ENCODE measurements at places on chromosomes 6 and 20.

DNA sequence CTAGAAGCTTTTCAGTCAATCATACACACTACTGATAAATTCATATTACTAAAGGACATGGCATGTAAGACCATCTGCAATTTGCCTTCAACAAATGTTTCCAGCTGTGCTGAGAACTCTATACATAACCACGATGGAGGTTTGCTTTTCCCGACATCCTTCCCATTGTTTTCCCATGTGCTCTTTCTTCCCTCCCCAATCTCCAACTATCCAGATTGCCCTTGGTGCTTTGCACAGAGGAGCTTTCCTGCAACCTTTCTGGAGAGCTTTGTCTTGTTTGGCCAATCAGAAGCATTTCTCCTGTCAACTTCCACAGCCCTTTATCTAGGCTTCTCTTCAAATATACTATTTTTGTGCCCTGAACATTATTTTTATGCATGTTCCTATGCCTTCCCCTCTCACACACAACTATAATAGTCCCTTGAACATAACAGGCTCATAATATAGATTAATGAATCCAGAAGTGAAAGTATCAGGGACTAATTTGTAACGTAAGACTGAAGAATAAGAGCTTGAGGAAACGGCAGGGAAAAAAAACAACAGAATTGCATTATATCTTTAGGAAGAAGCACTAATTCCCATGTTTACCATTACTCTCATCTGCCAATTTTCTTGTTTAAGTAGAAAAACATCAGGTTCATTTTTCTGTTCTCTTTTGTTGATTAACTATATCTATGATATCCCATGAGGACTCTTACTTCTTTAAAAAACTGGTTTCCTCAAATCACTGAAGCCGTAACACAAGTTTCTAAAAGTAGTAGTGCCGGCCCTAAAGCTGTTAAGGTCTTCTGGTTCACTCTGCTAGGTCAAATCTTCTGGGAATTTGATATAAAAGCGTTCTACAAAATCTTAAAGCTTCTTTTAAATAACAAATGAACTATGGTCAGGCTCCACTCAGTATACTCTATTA lies 20.1 kb downstream of the SMLR1 start:
- no peak for DNase-seq

DNA sequence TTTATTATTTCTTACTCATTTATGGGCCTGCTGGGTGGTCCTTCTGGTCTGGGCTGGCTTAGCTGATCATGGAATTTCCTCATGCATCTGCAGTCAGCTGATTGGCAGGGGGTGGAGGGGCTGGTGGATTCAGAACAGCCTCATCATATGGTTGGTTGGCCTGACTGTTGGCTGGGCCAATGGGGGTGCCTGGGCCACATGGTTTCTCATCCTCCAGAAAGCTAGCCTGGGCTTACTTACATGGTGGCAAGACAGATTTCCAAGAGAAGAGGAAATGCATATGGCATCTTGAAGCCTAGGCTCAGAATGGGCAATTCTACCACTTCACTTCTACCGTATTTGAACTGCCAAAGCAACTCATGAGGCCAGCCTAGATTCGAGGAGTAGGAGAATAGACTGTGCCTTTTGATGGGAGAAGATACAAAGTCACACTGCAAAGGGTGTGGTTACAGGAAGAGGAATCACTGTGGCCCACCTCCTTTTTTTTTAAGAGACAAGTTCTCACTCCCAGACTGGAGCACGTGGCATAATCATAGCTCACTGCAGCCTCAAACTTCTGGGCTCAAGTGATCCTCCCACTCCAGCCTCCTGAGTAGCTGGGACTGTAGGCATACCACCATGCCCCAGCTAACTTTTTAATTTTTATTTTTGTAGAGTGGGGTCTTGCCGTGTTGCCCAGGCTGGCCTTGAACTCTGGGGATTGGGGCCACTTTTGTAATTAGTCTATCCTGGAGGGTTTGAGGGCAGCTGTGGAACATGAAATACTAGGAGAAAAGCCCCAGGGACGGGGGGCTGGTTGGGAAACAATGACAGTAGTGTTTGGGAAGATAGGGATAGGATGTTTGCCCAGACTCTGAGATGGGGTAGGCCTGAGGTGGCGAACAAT lies 47.6 kb upstream of the RNF24 start:
- DNase-seq: no peak

- no peak for DNase-seq
These were observed 93.4 kb upstream of the NHSL1 start for GRCh38 chr6:138592749-138593123.

GRCh38 chr20:10637031-10637559 lies 36.7 kb downstream of the JAG1 start:
- peak; percentile 89 for DNase-seq

GRCh38 chr20:17457588-17458190 lies 73.5 kb downstream of the BFSP1 start:
- DNase-seq: peak; percentile 42

DNA sequence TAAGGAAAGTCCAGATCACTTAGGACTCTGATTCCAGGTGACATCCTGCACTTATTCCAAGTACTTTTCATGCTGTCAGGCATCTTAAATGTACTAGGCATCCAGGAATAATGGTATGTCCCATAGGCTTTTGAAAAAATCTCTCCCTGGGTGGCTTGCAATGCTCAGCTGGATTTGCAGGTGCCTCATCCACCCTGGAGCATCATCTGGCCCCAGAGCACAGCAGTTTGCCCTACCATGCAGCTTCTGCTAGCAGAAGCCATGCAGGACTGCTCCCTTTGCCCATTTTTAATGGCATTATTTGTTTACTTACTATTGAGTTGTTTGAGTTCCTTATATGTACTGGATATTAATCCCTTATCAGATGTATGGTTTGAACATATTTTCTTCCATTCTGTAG lies 45.2 kb downstream of the DZANK1 start:
- no peak for DNase-seq

DNA sequence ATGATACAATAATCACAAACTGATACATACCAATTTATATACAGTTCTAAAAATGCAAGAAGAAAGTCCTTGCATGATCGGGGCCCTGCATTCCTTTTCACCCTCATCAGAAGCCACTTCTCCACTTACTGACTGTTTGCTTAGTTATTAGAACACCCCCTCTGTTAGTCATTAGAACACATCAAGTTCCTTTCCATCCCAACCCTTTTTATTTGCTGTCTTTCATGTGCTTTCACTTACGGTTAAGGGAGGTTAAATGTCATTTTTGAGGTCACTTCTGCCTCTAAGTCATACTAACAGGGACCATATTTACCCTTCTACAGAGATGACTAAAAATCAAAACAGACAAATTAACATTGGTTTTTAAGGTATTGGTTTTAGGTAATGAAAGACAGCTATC lies 149.1 kb downstream of the LMBRD1 start:
- peak; percentile 1 for DNase-seq

DNA sequence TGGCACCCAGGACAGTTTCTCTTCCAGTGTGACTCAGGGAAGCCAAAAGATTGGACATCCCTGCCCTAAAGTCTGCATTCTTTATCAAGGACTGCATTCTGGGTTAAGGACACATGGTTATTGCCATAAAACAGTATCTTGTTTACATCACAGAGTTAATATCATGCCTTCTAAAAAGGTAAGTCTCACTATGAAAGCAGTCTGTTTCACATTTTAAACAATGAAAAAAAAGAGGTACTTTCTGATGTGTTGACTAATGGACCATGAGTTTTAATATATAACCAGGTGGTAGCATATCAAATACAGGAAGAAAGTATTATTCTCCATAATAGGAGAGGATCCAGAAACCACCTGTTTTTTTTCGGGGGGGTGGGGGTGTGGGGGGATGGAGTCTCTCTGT lies 93.7 kb downstream of the TIAM2 start:
- no peak for DNase-seq

DNA sequence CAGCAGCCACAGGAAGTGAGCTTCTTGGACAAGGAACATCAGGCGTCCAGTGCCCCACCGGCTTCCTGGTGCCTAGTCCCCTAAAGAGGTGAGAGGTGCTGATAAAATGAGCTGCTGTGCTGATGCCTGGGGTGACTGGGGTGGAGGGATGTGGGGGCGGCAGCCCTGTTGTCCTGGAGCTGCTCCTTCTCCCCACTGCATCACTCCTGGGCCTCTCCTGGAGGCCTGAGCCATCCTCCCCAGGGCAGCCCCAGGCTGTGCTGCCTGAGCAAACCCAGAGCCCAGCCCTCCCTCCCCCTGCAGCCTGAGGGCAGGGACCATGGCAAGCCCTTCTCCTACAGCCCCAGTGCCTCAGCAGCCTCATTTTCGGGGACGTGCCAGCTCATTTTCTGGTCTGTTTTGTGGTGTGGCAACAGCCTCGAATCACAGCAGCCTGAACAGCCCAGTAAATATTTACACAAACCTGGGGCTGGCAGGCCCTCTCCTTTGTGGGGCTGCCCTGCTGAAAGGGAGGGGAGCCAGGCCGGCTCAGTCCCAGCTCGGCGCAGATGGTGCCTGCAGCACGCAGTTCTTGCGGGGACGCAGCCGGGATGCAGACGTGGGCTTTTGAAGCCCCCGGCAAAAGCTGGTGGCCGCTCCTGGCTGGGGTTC lies 259.9 kb downstream of the DLL1 start:
- peak; percentile 42 for DNase-seq

- no peak for DNase-seq
These were observed 187.1 kb downstream of the ID4 start for GRCh38 chr6:20024316-20024673.

DNA sequence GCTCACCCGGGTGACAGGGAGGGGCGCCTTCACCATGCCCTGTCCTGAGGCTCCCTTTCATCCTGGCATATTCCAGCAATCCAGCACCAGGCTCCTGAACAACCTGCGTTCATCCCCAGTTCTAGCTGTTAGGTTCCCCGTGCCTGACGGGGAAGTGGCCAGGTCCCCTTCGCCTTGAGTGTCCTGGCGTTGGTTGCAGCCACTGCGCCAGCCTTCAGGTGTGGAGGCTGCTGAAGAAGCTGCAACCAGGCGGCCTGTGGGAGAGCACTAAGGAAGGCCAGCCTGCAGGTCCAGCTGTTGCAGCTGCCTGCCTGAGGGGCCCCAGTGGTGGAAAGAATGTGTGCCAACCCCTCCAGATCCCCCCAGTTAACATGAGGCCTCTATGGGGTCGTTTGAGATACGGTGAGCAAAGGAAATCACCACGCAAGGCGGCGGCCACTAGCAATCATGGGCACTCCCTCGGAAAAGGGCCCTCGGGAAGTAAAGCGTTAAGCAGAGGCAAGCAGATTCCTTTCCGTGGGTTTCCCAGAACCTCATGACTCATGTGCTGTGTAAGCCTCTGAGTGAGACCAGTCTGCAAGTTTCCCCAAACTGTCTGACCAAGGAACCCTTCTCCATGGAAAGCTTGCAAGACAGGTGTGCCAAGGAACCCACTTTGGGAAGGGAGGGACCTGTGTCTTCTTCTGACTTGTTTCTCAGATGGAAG lies 320.8 kb downstream of the TAF4 start:
- DNase-seq: peak; percentile 11

- peak; percentile 27 for DNase-seq
These were observed 2.2 kb downstream of the SRC start for GRCh38 chr20:37347891-37348791.

DNA sequence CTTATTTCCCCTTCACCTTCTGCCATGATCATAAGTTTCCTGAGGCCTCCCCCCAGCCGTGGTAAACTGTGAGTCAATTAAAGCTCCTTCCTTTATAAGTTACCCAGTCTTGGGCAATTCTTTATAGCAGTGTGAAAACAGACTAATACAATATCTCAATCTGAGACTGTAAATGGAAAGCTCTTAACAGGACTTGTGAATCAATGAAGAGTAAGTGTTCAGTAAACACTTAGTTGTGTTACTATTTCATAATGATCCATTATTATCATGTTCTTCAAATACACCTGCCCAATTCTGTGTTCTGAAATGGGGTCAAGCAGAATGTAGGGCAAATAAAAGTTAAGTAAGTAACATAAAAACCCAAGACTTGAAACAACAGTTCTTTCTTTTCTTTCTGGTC lies 266.2 kb downstream of the TENT5A start:
- DNase-seq: no peak

DNA sequence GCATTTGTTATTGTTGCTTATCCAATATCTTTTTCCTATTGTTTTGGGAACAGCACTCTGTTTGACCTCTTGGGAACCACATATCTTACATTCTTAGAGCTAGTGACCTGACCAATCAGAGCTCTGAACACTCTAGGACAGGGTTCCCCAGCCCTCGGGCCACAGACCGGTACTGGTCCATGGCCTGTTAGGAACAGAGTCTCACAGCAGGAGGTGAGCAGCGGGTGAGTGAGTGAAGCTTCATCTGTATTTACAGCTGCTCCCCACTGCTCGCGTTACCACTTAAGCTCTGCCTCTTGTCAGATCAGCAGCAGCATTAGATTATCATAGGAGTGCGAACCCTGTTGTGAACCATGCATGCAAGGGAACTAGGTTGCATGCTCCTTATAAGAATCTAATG lies 226.0 kb upstream of the TSHZ2 start:
- DNase-seq: no peak

DNA sequence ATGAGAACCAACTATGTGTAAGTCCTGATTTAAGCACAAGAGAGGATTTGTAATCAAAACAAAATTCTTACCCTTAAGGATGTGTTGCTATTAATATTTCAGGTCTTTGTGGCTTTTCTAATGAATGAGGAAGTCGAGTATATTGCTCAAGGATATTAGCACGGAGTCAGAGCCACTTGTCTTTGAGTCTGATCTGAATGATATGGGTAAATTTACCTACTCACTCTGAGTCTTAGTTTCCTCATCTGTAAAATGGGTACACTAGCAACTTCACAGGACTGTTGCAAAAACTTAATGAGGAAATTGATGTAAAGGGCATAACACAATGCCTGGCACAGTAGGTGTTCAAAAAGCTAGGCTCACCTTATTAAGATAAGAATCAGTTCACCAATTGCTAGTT lies 30.0 kb upstream of the QKI start:
- no peak for DNase-seq

DNA sequence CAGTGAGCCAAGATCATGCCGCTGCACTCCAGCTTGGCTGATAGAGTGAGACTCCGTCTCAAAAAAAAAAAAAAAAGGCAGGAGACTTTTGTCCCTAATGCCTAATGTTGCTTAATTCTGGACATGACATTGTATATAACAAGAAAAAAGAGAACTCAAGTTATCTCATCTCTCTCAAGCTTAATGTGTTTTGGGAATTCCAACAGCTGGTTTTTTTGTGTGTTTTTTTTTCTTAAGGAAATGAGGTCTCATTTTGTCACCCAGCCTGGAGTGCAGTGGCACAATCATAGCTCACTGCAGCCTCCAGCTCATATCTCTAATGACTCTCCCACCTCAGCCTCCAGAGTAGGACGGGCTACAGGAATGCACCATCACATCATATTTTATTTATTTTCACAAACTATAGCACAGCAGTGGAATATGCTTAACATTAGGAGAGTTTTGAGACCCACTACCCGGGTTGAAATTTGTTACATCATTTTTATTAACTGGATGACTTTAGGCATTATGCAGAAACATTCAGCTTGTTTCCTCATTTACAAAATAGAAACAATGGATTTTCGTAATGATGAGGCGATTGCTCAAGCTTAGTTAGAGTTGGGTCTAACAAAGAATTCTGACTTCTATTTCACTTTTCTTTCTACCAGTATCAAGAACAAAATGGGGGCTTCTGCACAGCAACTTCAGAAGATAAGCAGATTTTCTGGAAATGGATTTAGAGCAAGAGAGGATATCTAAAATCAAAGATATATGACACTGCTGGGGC lies 104.1 kb upstream of the BTN3A2 start:
- DNase-seq: no peak
